Panc1 (cell line): ENCODE measurements at places on chromosomes 16 and 17. TPM values are rescaled to one million over a fixed set of nuclear protein-coding genes. Genes with fewer than 3 reads are reported as not detected.

DNA sequence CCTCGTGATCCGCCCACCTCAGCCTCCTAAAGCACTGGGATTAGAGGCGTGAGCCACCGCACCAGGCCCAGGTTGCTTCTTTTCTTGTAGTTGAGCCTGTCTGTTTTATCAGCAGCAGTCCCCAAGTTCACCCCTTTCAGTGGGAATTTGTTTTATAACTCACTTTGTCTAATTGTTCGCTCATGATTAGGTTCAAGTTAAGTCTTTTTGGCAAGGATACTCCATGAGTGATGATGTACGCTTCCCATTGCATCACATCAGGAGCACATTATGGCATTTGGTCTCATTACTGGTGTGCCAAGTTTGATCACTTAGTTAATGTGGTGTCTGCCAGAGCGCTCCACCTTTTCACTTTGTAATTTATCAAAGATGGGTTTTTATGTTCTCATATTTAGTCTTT, 14.4 kb upstream of the GJD3 start:
- H3K27ac ChIP-seq = no peak overlapping the region
- no peaks in the 10 kb centered on the region for H3K27me3 ChIP-seq
- no peak overlapping the region for H3K4me3 ChIP-seq
- DNase-seq = no peak
- H3K4me1 ChIP-seq = no peaks in the 10 kb centered on the region

DNA sequence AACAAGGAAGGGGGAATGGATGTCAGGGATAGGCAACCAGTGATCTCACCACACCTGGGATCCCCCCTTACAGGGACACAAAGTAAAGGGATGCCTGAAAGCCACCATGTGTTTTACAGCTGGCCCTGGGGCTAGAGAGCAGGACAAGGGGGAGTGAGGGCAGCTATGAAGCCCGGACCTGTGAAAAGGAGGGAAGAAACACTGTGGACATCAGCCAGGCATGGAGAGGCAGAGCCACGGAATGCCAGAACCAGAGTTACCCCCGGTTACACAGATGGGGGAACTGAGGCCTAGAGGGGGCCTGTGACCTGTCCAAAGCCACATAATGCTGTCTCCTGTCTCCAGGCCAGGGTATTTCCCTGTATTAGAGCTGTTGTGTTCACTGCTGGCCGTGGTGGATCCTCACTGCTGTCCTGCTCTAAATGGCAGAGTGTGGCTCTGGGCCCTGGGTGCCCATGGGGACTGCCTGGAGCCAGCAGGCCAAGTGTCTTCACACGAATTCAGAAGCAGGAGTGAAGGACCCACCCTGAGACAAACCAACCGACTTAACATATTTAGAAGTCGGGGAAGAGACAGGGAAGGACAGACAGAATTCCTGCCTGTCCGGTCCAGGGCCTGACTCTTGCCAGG, 29.7 kb upstream of the ITGA3 start:
- no peaks in the 10 kb centered on the region for H3K27me3 ChIP-seq
- peaks cover 34% of the 10 kb centered on the region for H3K4me1 ChIP-seq
- H3K4me3 ChIP-seq = no peak overlapping the region
- peak overlapping the region; percentile 91 for H3K27ac ChIP-seq
- H3K36me3 ChIP-seq = no peaks in the 10 kb centered on the region

UMOD gene
- not detected for total RNA-seq

SPATA22 gene
- total RNA-seq = not detected

- no peaks in the 10 kb centered on the region for H3K36me3 ChIP-seq
- peak overlapping the region; percentile 64 for H3K27ac ChIP-seq
- H3K4me3 ChIP-seq = peak overlapping the region; percentile 32
- H3K4me1 ChIP-seq = peaks cover 72% of the 10 kb centered on the region
- DNase-seq = no peak
These were observed 44.3 kb downstream of the TBC1D16 start for GRCh38 chr17:79991140-79991923.

DNA sequence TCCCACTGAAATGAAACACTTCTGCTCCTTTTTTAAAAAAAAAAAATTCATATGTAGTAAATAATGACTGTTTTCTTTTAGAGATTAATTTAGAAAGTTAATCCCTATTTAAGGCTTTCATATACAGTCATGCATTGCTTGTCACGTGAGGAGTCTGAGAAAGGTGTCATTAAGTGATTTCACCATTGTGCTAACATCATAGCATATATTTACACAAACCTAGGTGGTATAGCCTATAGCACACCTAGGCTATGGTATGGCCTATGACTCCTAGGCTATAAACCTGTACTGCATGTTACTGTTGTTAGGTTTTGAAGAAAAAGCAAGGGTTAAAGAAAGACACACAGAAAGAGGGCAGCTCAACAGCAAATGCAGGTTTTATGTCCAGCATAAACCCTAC, 13.7 kb downstream of the PPY start:
- DNase-seq = no peak
- no peaks in the 10 kb centered on the region for H3K27me3 ChIP-seq
- H3K36me3 ChIP-seq = no peaks in the 10 kb centered on the region
- H3K4me3 ChIP-seq = no peak overlapping the region
- no peaks in the 10 kb centered on the region; the same call in 1 of the 2 replicates for H3K4me1 ChIP-seq

SOX9 gene
- 79.5 TPM for total RNA-seq

GRCh38 chr17:31171701-31172100, 76.9 kb downstream of the NF1 start:
- H3K27me3 ChIP-seq = no peaks in the 10 kb centered on the region
- H3K4me3 ChIP-seq = no peak overlapping the region
- no peak overlapping the region for H3K27ac ChIP-seq
- no peak for DNase-seq

- no peak for DNase-seq
- H3K4me1 ChIP-seq = no peaks in the 10 kb centered on the region
- H3K27ac ChIP-seq = no peak overlapping the region
- no peaks in the 10 kb centered on the region for H3K27me3 ChIP-seq
- no peak overlapping the region for H3K4me3 ChIP-seq
- no peaks in the 10 kb centered on the region for H3K36me3 ChIP-seq
These were observed 124.3 kb upstream of the IRX5 start for GRCh38 chr16:54806378-54806777.

OXLD1 gene
- 42.8 TPM for total RNA-seq

DNA sequence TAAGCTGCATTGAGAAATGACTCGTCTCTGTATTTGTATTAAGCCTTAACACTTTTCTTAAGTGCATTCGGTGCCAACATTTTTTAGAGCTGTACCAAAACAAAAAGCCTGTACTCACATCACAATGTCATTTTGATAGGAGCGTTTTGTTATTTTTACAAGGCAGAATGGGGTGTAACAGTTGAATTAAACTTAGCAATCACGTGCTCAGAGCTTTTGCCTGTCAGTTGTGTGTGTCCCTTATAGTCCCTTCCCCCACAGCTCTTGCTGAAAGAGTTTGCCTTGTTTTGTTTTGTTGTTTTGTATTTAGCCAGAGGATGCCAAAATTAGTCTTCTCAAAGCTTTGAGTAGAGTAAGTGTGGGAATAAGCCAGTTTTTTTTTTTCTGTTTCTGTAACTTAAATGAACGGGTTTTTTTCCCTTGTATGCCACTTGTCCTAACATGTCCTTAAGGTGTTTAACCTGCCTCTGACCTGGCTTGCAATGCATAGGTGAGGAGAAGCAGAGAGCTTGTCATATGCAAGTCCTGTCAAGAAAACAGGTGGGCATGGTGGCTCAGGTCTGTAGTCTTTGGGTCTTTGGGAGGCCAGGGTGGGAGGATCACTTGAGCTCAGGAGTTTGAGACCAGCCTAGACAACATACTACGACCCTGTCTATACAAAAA, 4.6 kb upstream of the MAPK8IP3 start:
- peaks cover 8% of the 10 kb centered on the region for H3K4me1 ChIP-seq
- H3K4me3 ChIP-seq = no peak overlapping the region
- no peak overlapping the region for H3K27ac ChIP-seq
- no peaks in the 10 kb centered on the region for H3K27me3 ChIP-seq

RAB26 gene
- 92.2 TPM for total RNA-seq

- H3K4me3 ChIP-seq = peak within 1 kb of the TSS; percentile 43
- no peaks in the 10 kb centered on the region; the same call in 1 of the 2 replicates for H3K36me3 ChIP-seq
- H3K4me1 ChIP-seq = peaks cover 17% of the 10 kb centered on the region
- H3K27ac ChIP-seq = peak within 1 kb of the TSS; percentile 89
- no peak for DNase-seq
- H3K27me3 ChIP-seq = no peaks in the 10 kb centered on the region
These were observed at the start of gene MC1R for GRCh38 chr16:89918453-89919347. Gene MC1R (plus strand): TSS chr16:89918862. CDS start chr16:89919259, 397 bp downstream.

ATP2A3 gene
- 29.7 TPM for total RNA-seq

TPSD1 gene
- 0.26 TPM for total RNA-seq

GRCh38 chr17:42695500-42695899, 13.2 kb downstream of the CNTNAP1 start:
- H3K27me3 ChIP-seq = no peaks in the 10 kb centered on the region
- H3K36me3 ChIP-seq = no peaks in the 10 kb centered on the region
- H3K4me3 ChIP-seq = no peak overlapping the region
- DNase-seq = no peak
- no peaks in the 10 kb centered on the region for H3K4me1 ChIP-seq
- H3K27ac ChIP-seq = no peak overlapping the region

MAPT gene
- 0.59 TPM for total RNA-seq

- no peaks in the 10 kb centered on the region for H3K36me3 ChIP-seq
- H3K27me3 ChIP-seq = peaks cover 2% of the 10 kb centered on the region; the same call in 1 of the 2 replicates
- no peaks in the 10 kb centered on the region for H3K4me1 ChIP-seq
- no peak overlapping the region for H3K27ac ChIP-seq
- H3K4me3 ChIP-seq = no peak overlapping the region
- no peak for DNase-seq
These were observed 46.3 kb downstream of the CCDC42 start for GRCh38 chr17:8698162-8698971.

ZG16B gene
- total RNA-seq = 9.1 TPM

KRTAP1-1 gene
- total RNA-seq = not detected

SHCBP1 gene
- 22.2 TPM for total RNA-seq

AOC3 gene
- total RNA-seq = 0.21 TPM

- DNase-seq = no peak
- no peak overlapping the region for H3K27ac ChIP-seq
- H3K27me3 ChIP-seq = no peaks in the 10 kb centered on the region
- H3K4me1 ChIP-seq = peaks cover 5% of the 10 kb centered on the region
- no peaks in the 10 kb centered on the region for H3K36me3 ChIP-seq
These were observed 63.2 kb downstream of the AMFR start for GRCh38 chr16:56362057-56362655.

DNA sequence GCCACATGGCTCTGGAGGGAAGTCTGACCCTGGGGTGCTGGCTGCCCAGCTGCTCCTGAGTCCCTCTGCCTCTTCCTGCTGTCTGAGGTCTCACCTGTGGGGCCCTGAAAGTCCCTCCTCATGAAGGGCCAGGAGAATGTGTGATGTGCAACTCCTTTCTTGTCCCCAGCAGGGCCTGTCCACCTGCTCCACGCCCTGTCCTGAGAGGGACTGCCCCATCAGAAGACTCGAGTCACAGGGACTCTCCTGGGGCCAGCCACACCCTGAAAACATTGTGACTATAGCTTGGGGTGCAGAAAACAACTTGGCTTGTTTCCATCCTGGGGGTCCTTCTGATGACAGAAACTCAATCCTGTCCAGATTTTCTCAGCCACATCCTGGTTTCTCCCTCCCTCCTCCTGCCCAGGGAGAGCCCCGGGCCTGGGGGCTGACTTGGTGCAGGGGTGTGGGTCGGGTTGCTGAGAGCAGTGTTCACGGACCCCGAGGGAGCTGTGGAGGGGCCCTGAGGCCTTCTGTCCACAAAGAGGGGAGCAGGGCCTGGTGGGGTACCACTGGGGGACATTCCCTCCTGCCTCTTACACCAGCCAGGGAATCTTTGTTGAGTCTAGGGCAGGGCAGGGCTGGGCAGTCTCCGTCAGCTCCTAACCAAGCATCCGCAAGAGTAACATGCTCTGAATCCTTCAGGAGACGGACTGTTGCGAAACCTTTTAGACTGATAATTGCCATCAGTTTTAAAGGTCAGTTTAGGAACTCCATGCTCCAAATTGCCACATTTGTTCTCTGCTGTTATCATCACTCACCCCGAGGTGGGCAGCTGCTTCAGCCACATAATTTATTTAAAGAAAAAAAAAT, 45.9 kb downstream of the NT5M start:
- no peaks in the 10 kb centered on the region for H3K27me3 ChIP-seq
- no peak overlapping the region for H3K27ac ChIP-seq
- H3K36me3 ChIP-seq = no peaks in the 10 kb centered on the region
- DNase-seq = no peak
- no peaks in the 10 kb centered on the region for H3K4me1 ChIP-seq

- H3K27ac ChIP-seq = no peak overlapping the region
- H3K4me3 ChIP-seq = no peak overlapping the region
- DNase-seq = no peak
- H3K4me1 ChIP-seq = no peaks in the 10 kb centered on the region
These were observed 37.8 kb downstream of the KLHDC4 start for GRCh38 chr16:87728026-87728425.

- H3K27ac ChIP-seq = no peak overlapping the region
- no peaks in the 10 kb centered on the region for H3K4me1 ChIP-seq
- no peak for DNase-seq
These were observed 20.4 kb upstream of the SCIMP start for GRCh38 chr17:5254903-5255521.

DNA sequence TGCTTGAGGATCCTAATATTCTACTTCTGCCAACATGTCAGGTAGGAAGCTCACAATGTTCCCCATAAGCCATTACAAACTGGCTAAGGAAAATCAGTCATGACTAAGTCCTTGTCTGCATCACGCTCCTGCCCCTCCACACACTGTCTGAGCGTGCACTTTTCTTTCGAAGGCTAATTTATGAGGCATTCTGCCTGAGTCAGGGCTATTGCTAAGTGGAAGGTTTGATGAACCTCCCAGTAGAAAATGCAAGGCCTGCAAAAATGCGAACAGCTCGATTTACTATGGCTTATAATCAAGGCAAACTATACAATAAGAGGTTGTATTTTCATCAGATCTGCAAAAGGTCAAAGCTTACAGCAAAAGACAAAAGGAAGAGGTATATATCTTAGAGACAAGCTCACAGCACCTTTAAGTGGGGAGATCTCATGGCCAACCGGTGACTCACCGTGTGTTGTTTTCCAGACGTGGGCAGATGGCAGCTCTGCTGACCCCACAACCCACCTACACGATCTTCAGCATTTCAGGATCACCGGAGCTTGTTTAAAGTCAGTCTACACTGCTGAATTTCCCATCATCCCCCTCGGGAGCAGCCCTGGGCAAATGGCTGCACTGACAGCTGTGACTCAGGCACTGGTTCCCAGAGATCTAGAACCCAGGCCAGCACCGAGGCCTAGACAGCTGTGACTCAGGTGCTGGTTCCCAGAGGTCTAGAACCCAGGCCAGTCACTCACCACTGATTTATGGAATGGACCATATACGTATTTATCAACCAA, 26.1 kb downstream of the MEAK7 start:
- DNase-seq = no peak
- H3K4me1 ChIP-seq = no peaks in the 10 kb centered on the region
- no peak overlapping the region for H3K4me3 ChIP-seq
- H3K27me3 ChIP-seq = no peaks in the 10 kb centered on the region
- no peaks in the 10 kb centered on the region for H3K36me3 ChIP-seq

FBXW10B gene
- total RNA-seq = 0.54 TPM
